ENCODE measurements at places on chromosomes 13 and 19.

GRCh38 chr13:42211704-42212464 is 60.1 kb upstream of the AKAP11 start:
- no peak for DNase-seq

DNA sequence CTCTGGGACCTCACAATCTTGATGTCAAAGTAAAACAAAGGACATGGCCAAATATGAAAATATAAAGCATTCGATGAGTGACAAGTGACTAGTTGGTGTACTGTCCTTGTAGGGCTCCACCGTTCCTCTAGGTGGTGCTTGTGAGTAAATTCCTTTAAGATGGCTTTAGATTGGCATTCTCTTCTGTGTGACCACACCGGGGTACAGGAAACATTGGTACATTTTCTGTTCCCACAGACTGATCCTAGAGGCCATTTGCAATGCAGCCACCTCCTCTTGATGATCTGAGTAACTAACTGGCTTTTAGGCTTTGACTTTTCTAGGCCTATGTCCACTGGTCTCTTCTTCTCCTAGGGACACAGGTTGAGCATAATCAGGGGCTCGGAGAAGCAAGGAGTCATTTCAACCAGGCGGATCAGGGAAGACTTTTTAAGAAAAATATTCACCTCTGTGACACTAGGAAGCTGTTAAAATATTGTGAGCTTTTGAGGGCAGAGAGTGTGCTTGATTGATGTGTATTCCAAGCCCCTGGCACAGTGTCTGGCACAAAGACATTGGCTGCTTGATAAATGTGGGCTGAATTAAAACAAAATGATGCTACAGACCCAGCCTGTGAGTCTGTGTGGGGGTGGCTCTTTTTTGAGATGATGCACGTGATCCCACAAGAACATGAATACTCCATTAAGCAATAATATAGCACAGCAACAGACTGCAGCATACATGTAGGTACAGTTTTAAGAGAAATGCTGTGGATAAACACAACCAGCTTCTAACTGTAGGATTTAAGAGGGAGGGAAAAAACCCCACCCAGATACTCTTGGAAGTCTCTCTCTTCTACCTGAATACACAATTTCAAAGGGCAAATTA is 21.0 kb downstream of the EPSTI1 start:
- DNase-seq, result no peak

DNA sequence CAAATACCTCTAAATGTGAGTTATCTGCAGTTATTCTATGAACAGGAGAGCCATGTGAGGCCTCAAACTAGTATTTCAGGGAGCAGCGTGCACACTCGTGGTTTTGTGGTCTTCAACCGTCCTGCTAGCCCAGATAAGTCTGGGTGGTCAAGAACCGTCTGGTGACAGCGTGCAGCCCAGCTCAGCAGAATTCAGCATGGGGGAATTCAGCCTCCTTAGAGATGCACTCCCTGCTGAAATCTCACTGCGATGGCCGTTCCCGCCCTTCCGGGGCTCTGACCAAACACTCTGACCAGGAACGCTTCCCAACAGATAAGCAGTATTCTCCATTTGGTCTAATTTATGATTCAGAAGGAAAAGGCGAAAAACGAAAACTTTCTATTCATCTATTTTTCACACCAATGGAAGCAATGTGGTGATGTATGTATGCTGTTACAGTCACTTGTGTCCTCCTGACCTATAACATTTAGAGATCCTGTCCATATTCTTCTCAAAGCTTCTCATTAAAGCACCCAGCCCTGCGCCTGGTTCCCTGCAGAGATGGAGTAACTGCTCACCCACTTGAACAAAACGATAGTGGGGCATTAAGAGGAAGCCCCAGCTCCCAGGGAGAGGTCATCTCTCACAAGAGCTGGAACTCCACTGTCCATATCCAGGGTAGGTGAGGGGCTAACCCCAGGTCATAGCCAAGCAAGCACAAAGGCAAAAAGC is 2.9 kb downstream of the ANKRD27 start:
- DNase-seq, result no peak

GRCh38 chr13:31322702-31323405 is 123.1 kb downstream of the B3GLCT start:
- no peak for DNase-seq

DNA sequence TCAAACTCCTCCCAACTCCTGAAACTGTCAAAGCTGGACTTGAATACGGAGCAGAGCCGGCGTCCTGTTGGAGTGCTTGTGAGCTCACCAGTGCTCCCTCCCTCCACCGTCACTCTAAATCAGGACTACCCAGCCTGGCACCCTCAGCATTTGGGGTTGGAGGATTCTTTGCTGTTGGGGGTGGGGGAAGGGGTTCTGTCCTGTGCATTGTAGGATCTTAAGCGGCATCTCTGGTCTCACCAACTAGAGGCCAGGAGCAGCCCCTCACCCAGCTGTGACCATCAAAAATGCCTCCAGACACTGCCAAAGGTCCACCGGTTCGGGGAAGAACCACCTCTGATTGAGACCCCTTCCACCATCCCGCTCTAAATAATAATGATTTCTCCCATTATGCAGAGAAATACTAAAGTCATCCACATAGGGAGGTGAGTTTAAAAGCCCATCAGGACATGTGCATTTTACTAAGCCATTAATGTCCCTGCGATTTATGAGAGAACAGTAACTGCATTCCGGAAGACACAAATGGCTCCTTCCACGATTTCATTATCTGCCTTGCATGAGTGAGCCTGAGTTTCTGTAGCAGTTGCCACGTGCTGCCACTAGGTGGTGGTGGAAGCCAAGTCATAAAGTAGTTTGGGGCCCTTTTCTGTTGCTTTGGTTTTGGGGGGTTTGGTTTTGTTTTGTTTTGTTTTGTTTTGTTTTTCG is 16.1 kb upstream of the USP29 start:
- DNase-seq, result no peak
